ENCODE measurements at places on chromosomes 4 and X.

GRCh38 chr4:88457307-88458103 is 586 bp downstream of the HERC5 start:
- no peak for DNase-seq

- no peak for DNase-seq
Observed at GRCh38 chrX:20571611-20572010, 304.9 kb upstream of the RPS6KA3 start.

DNA sequence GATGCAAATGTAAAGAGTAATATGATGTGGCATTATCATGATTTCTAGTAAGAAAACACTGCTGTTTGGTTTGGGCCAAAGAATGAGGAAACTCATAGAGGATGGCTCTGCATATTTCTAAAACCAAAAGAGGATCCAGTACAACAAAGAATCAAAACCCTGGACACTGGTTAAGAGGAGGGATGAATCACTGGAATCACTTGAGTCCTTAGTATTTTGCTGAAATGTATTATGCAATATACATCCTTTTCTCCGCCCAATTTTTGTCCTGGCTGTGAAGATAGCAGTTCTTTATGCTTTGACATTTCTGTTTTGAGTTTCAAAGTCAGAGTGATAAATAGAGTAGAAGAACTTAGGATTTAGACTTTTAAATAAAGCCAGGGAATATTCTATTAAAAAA is 345.9 kb downstream of the PACRGL start:
- no peak for DNase-seq

DNA sequence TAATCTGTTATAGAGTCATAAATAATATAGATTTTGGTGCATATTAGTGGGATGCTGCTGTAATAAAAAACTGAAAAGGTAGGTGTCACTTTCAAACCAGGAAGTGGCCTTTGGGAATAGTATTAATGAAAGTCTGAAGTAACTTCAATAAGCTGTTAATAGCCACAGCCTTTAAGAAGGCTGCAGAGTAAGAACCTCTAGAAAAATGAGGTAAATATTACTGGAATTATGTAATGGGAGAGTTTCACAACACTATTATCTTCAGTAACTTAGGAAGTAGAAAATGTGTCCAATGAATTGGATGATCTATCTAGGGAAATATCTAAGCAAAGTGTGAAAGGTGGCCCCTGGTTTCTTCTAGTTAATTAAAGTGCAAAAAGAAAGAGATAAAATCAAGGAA is 104.7 kb downstream of the NCAPG start:
- no peak for DNase-seq

Data from NCI-H2107 (cell line).